Islet precursor cell (in vitro differentiated cells): ENCODE measurements at places on chromosomes 2 and 18.

- no peak for DNase-seq
Measured at GRCh38 chr2:157990173-157990572, 111.5 kb upstream of the UPP2 start.

- no peak for DNase-seq
Measured at GRCh38 chr2:140836826-140837225, 1294.0 kb downstream of the LRP1B start.

GRCh38 chr2:125085904-125086303 is 1060.8 kb downstream of the CNTNAP5 start:
- no peak for DNase-seq

GRCh38 chr2:121976926-121977325 is 221.5 kb downstream of the TSN start:
- no peak for DNase-seq

DNA sequence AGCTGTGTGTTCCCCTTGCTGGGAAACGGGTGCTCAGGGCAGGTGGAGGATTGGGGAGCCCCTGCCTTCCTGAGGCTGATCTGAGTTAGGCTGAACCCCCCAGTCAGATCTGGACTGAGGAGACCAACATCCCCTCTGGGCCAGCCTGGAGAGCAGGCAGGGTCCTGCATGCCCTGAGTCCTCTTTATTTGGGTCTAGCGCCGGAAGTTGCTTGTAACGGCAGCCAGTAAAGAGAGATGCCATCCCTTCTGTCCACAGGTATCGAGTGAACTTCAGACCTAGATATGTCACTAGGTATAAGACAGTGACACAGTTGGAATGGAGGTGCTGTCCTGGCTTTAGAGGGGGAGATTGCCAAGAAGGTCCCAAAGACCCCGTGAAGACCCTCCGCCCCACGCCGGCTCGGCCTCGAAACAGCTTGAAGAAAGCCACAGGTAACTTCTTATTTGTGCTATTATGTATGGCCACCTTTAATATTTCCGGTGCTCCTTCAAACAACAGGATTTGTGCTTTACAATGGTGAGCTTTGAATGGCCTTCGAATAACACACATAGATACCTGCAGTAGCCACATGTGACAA is 38.0 kb downstream of the EMILIN2 start:
- DNase-seq, result peak; percentile 38

GRCh38 chr2:45483997-45484396 is 127.1 kb downstream of the SRBD1 start:
- no peak for DNase-seq

GRCh38 chr18:47983946-47984345 is 53.5 kb upstream of the SMAD2 start:
- no peak for DNase-seq

DNA sequence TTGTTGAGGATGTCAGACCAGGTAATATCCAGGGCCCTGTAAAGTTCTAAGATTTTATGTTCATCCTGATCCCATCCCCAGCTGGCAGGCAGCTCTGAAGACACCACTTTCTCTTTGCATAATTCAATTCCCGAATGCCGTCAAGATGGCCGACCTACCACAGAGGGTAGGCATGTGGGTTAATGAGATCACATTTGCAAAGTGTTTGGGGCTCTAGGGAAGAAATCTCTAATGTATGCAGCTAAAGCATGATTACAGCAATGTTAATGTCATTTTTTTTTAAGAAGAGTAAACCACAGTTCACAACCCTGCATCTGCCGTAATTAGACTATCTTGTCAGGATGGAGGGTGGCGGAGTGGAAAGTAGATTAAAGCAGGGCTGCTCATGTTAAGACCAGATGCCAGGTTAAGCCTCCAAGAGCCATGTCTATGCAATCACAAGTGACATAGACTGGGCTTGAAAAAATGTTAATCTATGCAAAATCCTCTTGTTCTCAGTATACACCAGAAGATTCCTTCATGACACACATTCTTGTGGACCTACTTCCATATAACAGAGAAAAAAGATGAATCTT is 131.4 kb downstream of the ALK start:
- no peak for DNase-seq

GRCh38 chr2:238650536-238650935 is 197.3 kb upstream of the TWIST2 start:
- DNase-seq, result peak; percentile 18

DNA sequence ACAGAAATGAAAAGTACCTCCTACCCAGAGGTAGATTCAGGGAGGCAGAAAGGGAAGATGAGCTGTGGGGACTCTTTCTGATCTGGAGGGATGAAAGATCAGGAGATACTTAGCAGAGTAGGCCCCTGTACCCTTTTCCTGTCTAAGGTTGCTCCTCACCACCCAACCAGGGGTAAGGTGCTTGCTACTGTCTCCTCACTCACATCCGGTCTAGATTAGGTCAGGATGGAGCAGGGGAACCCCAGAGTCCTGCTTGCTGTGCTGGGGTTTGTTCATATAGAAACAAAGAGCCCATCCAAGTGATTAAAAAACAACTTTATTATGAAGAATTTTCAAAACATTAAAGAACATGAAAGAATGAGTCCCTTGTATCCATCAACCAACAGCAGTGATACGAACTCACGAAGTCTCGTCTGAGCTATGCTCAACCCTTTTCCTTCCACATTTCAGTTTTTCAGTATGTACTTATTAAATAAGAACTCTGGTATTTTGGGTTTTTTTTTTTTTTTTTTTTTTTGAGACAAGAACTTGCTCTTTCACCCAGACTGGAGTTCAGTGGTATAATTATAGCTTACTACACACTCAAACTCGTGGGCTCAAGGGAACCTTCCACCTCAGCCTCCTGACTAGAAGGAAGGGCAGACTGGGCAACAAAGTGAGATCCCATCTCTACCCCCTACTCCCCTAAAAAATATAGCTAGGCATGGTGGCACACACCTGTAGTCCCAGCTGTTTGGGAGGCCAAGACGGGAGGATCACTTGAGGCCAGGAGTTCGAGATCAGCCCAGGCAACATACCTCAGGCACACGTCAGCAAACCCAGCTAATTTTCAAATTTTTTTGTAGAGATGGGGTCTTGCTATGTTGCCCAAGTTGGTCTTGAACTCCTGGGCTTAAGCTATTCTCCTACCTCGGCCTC is 28.5 kb upstream of the MCFD2 start:
- DNase-seq, result no peak

GRCh38 chr2:15626967-15627366 is 35.3 kb downstream of the DDX1 start:
- no peak for DNase-seq

DNA sequence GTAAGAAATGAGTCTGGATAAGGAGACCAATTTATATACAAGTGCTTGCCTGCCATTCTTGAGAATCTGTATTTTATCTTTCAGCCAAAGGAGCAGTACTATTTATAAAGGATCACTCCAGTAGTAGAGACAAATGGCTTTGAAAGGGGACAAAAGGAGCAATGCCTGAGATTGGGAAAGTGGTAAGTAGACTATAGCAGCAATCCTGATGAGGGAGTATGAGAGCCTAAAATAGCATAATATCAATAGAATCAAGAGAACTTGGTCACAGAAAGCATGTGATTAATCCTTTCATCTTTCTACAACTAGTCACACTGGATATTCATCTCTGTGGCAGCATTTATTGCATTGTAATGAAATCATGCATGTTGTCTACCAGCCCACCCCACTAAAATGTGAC is 20.2 kb downstream of the NRXN1 start:
- no peak for DNase-seq

DNA sequence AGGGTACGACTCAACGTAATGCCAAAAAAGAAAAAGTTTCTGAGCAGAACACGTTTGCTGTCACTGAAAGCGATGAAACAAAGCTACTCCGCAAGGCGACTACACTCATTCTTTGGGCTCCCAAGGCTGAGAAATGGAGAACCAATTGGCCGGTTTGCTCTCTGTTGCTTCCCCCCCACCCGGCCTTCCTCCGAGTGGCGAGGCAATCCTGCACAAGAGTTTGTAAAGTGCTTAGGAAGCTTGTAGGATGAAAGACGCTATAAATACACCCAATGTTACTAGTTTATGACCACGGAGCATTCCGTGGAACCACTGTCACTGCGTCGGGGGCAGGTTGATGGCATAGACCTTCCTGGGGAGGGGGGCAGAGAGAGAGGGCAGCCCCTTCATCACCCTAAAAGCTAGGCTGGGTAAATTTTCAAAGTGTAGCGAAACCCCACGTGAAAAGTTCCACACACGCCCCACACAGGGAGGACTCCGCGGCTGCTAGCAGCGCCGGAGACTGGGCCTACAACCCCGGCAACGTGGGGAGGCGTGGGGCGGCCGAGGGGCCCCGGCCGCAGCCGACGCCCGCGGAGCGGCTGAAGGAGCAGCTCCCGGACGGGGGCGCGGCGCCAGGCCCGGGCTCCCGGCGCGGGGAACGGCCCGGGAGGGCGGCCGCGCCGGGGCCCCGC is 915 bp downstream of the CUL3 start:
- peak; percentile 65 for DNase-seq

DNA sequence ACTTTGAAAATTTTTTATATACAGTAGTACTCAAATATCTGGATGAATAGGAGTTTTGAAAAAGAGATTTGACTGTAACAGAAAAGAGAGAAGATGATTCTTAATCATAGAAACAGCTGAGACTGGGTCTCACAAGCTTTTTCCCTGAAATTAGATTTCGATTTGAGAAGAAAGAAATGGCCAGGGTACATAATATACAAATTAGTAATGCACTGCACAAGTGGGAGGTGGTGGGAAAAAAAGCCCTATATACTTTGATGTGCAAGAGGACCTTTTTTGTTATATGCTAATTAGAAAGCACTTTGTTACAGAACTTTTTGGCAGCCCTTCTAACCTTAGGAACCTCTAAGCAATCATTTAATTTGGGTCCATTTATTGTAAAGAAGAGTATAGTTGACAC is 62.9 kb downstream of the EML4 start:
- DNase-seq, result no peak

DNA sequence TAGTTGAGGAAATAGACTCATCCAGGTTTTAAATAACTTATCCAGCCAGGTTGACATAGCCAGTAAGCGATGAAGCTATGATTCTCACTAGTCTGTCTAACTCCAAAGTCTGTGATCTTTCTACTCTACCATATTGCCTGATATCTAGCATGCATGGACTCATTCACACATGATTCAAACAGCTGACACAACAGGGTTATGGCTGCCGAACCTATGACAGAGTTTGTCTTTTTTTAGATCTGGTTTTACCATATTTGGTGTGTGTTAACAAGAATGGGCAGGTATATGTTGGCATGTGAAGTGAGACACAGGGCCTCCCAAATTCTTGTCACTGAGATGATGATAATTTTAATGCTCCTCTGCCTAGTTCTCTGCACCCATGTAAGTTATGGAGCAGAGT is 210.6 kb downstream of the BABAM2 start:
- no peak for DNase-seq

DNA sequence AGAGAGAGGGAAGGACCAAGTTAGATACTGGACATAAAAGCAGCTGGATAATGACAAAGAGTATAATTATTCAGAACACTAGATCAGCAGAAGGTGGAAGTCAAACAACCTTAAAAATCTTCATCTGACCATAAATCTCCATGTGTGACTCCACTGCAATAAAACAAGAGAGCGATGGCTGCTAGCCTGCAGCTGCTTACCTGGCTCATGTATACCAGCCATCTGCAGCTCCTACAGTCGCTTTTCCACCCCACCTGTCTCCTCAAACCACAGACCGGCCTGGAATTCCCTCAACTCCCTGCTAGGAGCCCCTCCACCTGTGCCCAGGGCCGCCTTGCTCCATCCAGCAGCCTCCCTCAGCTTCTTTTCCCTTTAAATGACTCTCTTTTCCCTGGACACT is 64.5 kb downstream of the SLC4A5 start:
- no peak for DNase-seq

DNA sequence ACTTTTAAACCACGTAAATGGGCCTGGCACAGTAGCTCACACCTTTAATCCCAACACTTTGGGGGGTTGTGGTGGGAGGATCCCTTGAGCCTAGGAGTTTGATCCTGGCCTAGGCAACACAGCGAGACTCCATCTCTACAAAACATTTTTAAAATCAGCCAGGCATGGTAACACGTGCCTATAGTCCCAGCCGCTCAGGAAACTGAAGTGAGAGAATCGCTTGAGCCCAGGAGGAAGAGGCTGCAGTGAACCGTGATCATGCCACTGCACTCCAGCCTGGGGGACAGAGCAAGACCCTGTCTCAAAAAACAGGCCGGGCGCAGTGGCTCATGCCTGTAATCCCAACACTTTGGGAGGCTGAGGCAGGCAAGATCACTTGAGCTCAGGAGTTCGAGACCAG is 12.2 kb downstream of the ROCK1 start:
- DNase-seq, result no peak

DNA sequence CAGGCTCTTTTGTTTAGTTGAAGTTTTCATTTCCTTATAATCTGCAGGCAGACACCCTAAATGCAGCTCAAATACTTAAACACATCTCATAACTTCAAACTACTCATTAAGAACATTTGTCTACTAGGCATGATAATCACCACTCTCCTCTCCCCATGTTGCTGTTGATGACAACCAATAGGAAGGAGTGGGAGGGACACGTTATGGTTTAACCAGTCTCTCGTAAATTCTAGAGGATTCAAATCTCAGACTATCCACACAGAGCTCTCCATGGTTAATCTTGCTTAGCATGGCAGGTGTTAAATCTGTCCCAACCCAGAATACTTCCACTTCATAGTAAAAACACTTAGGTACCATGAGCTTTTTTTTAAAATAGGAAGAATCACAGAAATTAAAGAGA is 127.4 kb upstream of the AQP4 start:
- no peak for DNase-seq

GRCh38 chr2:80854831-80855230 is 550.3 kb upstream of the LRRTM1 start:
- DNase-seq, result no peak

DNA sequence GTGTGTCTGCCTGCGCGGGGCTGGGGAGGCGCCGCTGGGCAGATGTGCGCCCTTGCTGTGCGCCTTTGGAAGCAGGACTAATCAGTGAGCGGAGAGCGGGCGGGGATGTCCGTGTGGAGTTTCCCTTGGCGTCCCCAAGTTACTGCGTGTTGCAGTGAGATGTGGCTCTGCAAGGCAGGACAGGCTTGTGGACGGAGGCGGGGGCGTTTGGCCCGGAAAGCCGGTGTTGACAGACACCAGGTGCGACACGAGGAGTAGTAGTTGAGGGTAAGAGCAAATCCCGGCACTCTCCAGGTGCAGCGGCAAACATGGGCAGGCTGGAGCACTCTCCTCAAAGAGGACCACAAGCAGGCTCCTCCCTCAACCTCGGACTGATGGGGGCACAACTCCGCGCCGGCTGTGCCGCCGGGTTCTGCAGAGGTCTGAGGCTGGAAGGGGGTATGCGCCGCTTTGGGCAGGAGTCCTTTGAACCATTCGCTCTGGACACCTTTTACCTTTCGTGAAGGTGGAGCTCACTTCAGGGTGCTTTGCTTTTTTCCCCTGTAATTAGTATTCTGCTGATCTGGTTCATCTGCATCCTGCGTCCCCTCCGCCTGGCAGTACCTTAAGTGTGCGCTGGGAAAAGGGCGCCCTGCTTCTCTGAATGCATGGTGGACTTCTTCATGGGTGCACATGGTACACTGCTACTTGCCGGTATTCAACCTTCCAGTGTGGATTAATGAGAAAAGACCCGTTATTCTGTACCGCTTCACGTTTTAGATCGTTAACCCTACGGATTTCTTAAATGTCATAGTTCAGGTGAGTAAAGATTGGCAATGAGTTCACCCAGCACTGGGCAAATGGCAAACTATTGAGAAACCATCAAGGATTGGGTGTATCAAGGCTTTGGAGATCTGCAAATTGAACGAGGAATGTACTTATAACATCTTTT is 608 bp downstream of the CDH7 start:
- peak; percentile 81 for DNase-seq

- no peak for DNase-seq
Measured at GRCh38 chr2:44560352-44560751, 198.6 kb downstream of the CAMKMT start.
